ENCODE measurements at places on chromosomes 1 and 21. TPM values are rescaled to one million over a fixed set of nuclear protein-coding genes. Genes with fewer than 3 reads are reported as not detected.
A peak's percentile ranks its signal among the peaks of the same experiment; 100 is the strongest.

GRCh38 chr1:157496121-157496526, 56.2 kb downstream of the FCRL5 start:
- peak; percentile 64 for DNase-seq

GRCh38 chr1:174982971-174983689, 16.6 kb upstream of the CACYBP start:
- peak; percentile 29 for DNase-seq

TMEM52 gene
- 24.1 TPM for total RNA-seq

GRCh38 chr1:160377585-160378206, 10.8 kb downstream of the NHLH1 start:
- no peak for DNase-seq

DNA sequence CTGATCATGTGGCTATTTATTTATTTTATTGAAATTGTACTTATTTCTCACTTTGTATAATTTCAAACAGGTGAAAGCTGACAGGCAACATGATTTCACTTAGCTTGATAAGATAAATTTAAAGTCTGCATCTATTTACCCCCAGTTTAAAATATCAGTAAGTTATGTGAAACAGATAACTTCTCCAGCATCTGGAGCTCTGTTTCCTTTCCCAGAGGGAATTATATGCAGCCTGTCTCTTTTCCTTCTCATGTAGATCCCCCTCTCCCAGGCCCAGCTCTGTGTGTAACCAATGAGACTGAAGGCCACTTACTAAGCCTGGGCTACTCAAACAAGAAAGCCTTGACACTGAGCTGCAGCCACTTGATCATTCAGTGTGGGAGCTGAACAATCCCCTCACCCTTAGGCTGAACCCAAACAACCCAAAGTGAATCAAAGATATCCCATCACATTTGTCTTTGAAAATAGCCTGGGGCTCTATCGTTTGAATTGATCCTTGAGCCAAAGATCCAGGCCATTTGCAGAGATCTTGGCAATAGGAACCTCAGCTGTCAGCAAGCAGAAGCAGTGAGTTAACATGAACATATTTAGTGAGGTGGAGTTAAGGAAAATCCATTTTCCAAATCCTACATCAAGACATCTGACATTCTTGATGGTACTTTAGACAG, 383.9 kb downstream of the TGFB2 start:
- peak; percentile 32 for DNase-seq

GRCh38 chr21:24897883-24898282, 709.4 kb downstream of the MRPL39 start:
- DNase-seq = no peak

DNA sequence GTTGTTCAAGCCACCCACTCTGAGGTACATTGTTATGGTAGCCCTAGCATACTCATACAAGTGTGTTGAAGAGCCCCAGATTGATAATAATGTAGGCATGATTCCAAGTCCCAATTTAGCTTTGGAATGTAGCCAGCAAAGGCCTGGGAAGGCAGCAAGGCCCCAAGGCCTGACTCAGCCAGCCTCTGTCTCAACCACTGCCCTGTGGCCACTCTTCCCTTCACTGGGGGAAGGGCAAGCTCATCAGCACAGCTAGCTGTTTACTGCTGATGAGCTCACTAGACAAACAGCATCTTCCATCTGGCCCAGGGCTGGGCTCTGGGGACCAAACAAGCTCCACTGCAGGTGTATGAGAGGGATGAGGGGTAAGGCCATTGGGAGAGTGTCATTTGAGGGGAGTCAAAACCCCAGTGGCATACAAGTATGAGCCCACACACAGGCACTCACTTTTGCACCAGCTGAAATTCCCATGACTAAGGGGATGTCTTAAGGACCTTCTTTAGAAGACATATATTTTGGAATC, 2.2 kb upstream of the IRF6 start:
- DNase-seq = no peak

GRCh38 chr1:232899268-232899667, 51.1 kb upstream of the NTPCR start:
- no peak for DNase-seq

DNA sequence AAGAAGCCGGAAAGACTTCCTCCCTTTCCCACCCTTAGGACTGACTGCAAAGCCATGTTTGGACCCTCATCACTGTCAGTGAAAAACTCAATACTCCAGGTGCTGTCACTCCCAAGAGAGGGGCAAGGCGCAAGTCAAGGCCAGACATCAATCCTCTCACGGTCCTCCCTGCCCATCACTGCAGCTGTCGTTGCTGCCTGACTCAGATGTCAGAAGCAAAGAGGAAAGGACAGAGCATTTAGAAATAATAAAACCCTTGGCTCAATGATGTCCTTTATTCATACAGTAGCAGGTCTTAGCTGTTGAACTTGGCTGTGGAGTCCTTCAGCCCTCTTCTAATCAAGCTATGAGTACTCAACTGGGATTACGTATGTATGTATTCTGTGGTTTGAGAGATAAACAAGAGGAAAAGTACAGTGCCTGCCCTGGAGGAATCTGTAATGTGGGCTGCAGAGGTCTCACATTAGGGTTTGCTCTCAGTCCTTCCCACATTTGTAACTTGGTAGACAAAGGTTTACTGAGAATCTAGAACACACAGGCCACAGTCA, 13.5 kb downstream of the SUSD4 start:
- no peak for DNase-seq

DNA sequence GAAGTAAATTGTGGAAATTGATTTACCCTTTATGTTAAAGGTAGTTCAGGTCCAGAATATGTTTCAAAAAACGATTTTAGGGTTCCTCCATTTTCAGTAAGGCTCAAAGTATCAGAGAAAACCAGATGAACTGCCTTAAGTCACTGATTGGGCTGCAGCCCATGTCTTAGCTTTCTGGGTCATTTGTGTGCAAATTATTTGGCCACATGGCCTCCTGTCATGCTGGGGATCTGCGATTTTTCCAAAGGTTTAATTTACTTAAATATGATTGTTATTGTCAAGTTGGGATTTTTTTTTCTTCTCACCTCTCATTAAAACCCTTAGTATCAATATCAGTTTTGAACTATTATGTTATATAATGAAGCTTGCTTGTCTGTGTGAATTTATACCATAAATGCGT, 135.9 kb upstream of the DPYD start:
- DNase-seq = no peak

- DNase-seq = no peak
These were observed 641.2 kb downstream of the PTPRC start for GRCh38 chr1:199279872-199280645.

DNA sequence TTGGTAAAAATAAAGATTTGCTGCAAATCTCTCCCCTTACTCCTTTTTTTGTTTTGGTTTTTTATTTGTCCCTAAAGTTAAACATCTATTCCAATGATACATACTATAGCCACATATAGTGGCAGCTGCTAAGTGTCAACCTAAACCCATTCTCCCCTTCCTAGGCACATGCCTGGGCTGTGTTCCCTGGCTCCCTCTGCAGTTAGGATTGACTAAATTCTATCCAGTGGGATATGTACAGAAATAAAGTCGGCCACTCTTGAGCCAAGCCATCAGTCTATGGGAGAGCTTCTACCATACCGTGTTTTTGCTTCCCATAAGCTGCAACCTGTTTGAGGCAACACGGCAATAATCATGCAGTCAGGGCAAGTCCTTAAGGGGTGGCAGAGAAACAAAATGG, 23.6 kb downstream of the MCOLN3 start:
- DNase-seq = no peak

All from H7 (cell line).